AG04450 (cell line): ENCODE measurements at places on chromosomes 3 and 15.

- peak; percentile 37 for DNase-seq
Measured at GRCh38 chr15:68559345-68560310, 19.2 kb upstream of the CORO2B start.

DNA sequence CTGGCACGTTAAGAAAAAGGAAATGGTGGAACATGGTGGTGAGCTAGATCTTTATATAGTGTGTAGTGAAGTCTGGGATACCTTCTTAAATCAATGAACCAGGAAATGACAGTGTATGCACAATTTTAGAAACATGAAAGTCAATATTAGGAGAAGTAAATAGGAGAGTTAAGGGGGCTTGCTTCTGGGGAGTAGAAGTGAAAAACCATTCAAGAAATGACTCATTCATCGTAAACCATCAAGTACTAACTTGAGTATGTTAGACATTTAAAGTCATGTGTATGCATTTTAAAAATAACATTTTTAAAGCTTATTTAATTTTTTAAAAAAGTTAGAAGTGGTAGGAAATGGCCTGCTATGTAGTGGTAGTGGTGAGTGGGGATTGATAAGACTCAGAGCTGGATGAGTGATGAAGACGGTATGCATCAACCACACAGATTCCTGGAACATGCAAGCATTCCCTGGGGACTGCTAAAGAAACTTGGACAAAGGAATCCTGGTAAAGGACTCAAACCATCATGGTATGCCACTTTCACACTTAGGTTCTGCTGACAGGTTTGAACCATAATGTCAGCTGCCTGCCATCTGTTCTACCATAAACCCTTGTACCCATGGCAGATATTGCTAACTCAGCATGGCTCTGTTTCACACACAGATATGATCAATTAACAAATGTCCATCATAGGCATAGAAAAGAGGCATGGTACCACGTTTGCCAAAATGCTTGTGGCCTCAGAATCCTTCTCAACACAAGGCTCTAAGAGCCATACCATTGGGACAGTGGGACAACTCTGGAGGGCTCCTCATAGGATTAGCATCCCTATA is 28.9 kb upstream of the MITF start:
- peak; percentile 13 for DNase-seq

DNA sequence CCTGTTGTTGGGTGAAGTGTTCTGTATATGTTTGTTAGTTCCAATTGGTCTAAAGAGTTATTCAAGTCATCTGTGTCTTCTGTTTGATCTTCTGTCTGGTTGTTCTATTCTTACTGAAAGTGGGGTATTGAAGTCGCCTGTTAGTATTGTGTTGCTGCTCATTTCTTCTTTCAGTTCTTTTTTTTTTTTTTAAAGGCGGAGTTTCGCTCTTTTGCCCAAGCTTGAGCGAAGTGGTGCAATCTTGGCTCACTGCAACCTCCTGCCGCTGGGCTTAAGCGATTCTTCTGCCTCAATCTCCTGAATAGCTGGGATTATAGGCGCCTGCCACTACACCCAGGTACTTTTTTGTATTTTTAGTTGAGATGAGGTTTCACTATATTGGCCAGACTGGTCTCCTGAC is 23.5 kb downstream of the PFN2 start:
- DNase-seq = no peak

- DNase-seq = no peak
Measured at GRCh38 chr3:2826453-2826852, 283.7 kb downstream of the IL5RA start.

DNA sequence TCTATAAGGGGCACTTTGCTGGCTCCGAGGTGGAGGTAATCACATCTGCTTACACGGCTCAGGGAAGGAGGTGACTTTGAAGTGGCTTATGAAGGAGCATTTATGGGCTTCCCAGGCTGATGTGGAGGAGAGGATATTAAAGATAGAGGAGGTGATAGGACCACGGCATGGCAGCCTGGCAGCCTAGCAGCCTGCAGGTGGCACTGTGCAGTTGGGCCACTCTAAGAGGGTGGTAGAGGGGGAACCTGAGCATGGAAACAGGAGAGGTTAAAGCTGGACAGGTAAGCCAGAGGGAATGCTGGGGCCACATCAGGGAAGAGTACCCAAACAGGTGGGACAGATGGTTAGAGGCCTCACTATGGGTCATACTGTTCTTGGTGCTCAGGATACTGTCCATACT is 375.0 kb downstream of the WDR72 start:
- DNase-seq = no peak

GRCh38 chr3:161217496-161217895 is 3.6 kb upstream of the NMD3 start:
- DNase-seq = no peak

DNA sequence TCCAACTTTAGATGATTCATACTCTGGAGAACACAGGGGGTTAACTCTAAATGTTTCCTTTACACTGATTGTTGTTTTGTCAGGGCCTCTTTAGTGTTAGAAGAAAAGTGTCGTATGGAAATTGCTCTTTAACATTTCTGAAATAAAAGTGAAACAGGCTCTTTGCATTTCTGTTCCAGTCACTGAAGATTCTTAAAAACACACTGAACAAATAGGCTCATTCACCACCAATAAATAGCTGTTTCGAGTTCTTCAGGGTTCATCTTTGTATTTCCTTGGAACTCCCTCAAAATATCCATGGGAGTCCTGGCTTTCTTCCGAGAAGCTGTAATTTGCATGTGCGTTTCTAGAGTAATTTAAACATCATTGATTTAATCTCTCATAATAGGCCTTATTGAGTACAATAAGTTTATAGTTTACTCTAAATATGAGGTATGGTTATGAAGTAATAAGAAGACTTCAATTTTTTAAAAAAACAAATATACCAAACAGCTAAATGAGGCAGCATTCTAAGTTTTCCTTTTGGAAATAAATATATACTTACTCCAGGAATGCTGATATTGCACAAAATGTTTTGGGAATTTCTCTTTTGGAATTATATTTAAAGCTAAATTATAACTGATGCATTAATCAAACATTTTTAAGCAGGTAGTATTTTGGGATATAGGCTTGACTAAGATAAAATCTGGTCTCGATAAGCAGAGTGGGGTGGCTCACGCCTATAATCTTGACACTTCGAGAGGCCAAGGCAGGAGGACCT is 327.4 kb downstream of the EPHA3 start:
- no peak for DNase-seq

GRCh38 chr3:53820756-53821580 is 25.3 kb downstream of the CHDH start:
- no peak for DNase-seq

DNA sequence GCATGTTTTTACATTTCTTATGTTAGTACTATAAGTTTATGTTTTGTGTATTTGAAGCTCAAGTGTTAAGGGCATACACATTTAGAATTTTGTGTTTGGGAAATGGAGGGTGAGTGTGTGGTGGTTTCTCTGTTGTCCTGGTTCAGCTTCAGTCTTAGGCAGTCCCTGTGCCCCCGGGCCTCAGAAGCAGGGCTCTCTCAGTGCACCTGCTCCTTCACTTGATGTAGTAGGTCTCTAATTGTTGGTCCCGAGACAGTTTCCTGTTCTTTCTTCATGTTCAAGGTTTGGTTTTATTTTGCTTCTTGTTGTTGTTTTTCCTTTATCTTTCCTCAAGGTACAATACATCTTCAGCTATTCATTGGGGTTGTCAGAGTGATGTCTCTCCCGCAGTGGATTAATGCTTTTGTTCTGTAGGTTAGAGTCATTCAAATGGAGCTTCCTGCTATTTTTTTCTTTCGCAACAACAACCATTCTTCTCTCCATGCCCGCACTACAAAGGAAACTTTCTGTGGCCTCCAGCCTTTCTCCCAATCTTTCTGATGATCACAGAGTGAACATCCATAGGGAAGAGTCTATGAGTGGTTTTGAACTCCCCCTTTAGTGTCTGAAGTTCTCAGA is 177.8 kb upstream of the GOLGA6L4 start:
- DNase-seq = no peak

DNA sequence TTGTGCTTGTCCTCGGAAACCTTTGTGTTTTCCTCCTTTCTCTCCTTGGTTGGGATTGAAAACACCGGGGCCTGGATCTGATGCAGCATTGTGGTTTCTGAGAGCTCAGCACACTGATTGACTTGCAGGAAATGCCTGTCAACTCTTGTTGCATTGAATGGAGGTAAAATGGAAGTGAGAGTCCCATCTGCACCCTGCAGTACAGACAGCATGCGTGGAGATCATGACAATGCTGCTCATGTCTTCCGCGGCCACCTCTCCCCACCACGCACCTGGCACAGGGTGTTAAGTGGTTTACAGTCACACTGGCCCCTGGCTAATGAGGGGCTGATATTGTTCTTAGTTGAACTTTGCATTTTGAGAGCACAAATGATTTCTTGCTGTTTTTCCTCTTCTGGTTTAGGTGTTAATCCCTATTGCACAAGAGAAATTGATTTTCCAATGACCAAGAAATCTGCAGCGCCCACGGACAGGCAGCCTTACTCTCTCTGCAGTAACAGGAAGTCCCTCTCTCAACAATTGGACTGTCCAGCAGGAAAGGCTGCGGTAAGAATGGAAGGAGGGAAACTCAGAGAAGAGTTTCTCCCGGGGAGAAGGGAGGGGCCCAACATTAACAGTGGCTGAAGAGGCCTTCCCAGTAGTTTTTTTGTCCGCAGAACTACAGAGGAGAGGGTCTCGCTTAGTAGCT is 58.5 kb downstream of the STARD5 start:
- no peak for DNase-seq

- DNase-seq = no peak
Measured at GRCh38 chr3:63863150-63864007, at the start of the genes ATXN7 and THOC7. TSS of gene ATXN7 (plus strand) at chr3:63863867. CDS start at chr3:63912599, 48,732 bp downstream. TSS of gene THOC7 (minus strand) at chr3:63863805. CDS start at chr3:63863790, 15 bp downstream.

- no peak for DNase-seq
Measured at GRCh38 chr3:53131096-53131495, 861 bp upstream of the RFT1 start.

GRCh38 chr3:17623464-17623863 is 119.0 kb downstream of the TBC1D5 start:
- DNase-seq = no peak

GRCh38 chr3:34882764-34883163 is 756.6 kb upstream of the ARPP21 start:
- DNase-seq = no peak

DNA sequence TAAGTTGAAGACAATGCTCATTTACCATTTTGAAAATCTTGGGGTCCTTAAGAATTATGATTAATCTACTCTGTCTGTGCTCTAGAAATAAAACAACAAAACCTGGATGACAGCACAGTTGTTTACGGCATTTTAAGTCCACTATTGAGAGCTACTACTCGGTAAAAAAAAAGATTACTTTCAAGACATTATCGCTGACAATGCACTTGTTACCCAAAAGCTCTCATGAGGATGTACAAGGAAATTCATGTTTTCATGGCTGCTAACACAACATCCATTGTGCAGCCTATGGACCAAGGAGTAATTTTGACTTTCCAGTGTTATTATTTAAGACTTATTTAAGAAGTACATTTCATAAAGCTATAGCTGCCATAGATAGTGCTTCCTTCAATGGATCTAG is 221.3 kb downstream of the GRM7 start:
- DNase-seq = no peak

DNA sequence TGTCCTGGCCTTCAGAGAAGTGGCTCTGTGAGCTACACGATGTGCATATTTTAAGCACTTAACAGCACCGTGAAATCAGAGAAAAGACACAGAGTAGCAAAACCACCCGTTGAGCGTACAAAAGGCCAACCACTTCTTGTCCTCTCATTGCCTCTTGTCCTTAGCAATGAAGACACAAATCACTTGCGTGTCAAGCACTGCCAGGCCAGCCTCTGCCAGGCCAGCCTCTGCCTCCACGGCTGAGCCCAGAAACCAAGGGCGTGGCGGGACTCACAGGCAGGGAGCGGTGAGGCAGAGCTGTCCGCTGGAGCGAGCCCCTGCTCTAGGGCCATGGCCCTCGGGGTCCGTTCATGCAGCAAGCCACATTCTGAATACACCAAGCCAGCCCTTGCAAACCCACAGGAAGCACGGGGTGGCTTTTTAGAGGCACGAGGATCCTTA is 4.0 kb downstream of the MUC4 start:
- DNase-seq = no peak

GRCh38 chr3:188008582-188009213 is 145.3 kb upstream of the LPP start:
- DNase-seq = no peak

DNA sequence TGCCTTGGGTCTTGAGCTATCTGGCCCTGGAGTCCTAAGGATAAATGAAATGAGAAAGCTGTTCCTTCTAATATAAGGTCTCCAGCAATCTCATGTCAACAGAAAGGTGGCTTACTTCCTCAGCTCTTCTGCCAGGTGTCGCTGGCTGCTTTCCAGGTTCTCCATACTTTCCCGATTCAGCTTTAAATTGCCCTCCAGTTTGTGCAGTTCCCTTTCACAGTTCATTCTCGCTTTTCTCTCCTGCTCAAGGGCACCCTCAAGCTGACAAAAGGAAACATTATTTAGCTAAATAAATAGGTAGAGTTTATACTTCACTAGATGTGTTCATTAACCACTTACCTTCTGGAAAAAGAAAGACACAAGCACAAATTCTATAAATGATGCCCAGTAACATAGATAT is 73.0 kb downstream of the MYH15 start:
- no peak for DNase-seq

DNA sequence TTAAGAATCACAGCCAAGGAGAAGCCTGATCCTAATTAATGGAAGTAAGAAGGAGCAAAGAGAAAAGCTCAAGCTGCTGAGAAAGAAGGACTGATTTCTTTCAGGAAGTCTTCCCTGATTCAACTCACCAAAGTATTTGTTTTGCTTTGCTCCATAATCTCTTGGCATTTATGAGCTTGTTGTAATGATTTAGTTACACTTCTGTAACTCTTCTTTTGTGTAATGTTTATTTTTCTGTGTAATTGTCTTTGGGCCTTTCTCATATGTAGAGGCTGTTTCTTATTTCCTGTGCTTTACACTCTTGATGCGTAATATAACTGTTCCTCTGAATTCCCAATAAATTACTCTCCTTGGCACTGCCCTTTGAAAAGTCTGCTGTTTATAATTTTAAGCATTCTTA is 80.0 kb downstream of the COL6A5 start:
- DNase-seq = no peak

- no peak for DNase-seq
Measured at GRCh38 chr3:72426618-72427397, 421.4 kb downstream of the SHQ1 start.

DNA sequence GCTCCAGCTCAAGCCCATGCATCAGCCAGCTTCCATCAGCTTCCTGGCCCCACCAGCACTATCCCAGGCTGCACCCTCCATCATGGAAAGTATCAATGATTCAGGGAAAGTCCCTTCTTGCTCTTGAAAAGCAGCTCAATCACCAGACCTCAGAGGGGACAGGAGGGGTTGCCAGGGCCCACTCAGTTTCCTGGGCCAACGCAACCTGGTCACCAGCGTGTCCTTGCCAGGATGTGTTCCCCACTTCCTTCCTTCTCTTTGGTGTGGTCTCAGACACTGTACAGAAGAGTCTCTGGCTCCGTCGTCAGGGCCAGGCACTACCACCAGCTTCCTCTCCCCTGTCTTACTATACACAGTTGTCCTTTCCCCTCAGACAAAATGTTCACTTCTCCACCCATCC is 3.0 kb downstream of the HDC start:
- DNase-seq = no peak

- no peak for DNase-seq
Measured at GRCh38 chr15:90074916-90075315, 27.4 kb downstream of the IDH2 start.

- no peak for DNase-seq
Measured at GRCh38 chr15:76075046-76075445, 15.3 kb downstream of the TMEM266 start.
